Gastroesophageal sphincter (tissue), 4 donors: ENCODE measurements at places on chromosomes 3 and 15. TPM values are rescaled to one million over a fixed set of nuclear protein-coding genes. Genes with fewer than 3 reads are reported as not detected.

FRMD4B gene
- 7.1 TPM for total RNA-seq

NSUN3 gene
- 12.8 TPM for total RNA-seq

FBLN2 gene
- total RNA-seq, result 131 TPM

CD80 gene
- total RNA-seq, result not detected

ADGRG7 gene
- not detected for total RNA-seq

ECE2 gene
- 0.62 TPM for total RNA-seq

ACTC1 gene
- total RNA-seq, result 9.7 TPM

IGF2BP2 gene
- total RNA-seq, result 13.5 TPM

MYLK gene
- total RNA-seq, result 2,522 TPM

CLEC3B gene
- total RNA-seq, result 20.4 TPM

NDN gene
- total RNA-seq, result 92.8 TPM

SUCNR1 gene
- total RNA-seq, result not detected

CYP8B1 gene
- not detected for total RNA-seq

CHDH gene
- total RNA-seq, result 5.5 TPM
